NCI-H2029 treated with DMSO at 0.1 percent for 48 hours (cell line): ENCODE measurements at places on chromosomes 2 and 18.

DNA sequence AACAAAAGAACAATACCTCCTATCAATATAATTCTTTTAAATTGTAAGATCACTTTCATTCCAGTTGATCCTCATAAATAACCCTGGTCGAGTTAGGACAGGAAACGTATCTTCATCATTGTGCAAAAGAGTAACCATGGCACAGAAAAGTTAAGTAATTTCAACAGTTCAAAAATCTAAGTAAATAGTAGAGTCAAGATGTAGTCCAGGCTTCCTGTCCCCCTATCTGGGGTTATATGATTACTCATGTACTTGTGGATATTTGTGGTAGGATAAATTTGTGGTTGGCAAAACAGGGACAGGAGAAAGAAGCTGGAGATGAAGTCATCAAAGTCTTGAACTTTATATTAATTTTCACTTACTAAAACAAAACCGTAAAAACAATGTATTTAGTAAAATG lies 772.6 kb downstream of the TSN start:
- DNase-seq: no peak

- DNase-seq: no peak
These were observed 679.0 kb upstream of the ID2 start for GRCh38 chr2:8002765-8003393.

GRCh38 chr18:8619041-8619440 lies 9.8 kb downstream of the RAB12 start:
- DNase-seq: no peak

- DNase-seq: peak; percentile 10
These were observed 24.7 kb upstream of the AGAP1 start for GRCh38 chr2:235468978-235469655.
